Stimulated activated CD8-positive, alpha-beta memory T cell treated with anti-CD3 and anti-CD28 coated beads, Interleukin-12 subunit alpha, Interleukin-12 subunit beta, amount 100 ng/mL, for 1 hour (primary cell): ENCODE measurements at places on chromosomes 12 and 14.
A peak's percentile ranks its signal among the peaks of the same experiment; 100 is the strongest.

GRCh38 chr14:30564868-30565248 is 5.9 kb downstream of the G2E3 start:
- DNase-seq, result no peak

GRCh38 chr12:14187002-14187401 is 178.5 kb upstream of the ATF7IP start:
- DNase-seq, result no peak

DNA sequence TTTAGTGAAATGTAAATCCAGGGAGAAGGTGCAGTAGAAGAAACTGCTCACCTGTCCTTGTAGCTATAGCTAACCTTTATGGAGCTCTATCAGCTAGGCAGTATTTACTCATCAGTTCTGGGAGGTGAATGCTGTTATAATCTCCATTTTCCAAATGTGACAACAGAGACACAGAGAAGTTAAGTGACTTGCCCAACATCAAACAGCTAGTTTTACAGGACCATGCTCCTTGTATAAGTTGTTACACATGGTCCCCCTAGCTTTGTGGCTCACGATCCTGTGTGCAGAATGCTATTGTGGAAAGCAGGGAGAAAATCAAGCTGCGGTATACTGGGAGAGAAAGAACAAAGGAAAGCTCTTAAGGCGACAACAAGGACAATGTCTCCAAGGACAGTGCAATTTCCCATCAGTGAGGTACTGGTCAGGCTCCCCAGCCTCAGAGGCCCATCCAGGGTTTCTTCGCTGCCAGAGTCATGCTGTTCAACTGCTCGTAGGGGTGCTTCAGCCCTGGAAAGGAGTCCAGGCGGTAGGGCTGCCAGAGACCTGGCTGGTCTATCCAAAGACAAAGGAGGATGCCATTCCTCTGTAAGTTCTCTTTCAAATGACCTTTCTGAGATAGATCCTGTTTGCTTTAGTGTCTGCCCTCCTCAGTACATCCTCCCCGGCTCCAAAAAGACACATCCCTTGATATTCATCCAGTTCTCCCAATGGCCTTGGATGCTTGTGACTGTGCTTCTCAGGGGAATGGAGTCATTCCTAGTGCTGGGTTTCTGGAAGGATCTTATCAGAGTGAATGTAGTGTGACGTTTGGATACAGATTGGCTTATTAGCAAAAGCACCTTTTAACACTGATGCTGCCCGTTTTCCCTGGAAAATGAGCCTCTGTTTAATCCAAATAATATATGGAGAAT is 95.5 kb downstream of the ARF6 start:
- no peak for DNase-seq

- DNase-seq, result no peak
Measured at GRCh38 chr12:104722601-104723534, 235.2 kb downstream of the SLC41A2 start.

GRCh38 chr12:8953773-8954402 is 4.4 kb upstream of the M6PR start:
- peak; percentile 38 for DNase-seq

DNA sequence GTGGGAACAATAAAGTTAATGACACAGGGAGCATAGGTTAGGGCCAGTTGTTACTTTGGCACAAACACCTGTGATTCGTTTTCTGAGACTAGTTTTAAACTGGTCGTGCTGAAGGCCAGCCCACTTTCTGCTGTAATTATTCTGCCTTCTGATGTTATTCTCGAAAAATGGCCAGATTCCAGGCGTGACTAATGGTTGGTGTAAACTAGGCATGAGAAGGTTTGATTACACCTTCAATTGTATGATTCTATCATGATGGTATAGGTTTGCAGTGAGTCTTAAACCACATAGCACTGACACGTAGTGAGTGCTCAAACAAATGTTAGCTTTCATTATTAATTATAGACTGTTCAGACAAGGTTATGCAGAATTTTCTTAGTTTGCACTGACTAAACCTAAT is 39.0 kb downstream of the CKB start:
- no peak for DNase-seq

DNA sequence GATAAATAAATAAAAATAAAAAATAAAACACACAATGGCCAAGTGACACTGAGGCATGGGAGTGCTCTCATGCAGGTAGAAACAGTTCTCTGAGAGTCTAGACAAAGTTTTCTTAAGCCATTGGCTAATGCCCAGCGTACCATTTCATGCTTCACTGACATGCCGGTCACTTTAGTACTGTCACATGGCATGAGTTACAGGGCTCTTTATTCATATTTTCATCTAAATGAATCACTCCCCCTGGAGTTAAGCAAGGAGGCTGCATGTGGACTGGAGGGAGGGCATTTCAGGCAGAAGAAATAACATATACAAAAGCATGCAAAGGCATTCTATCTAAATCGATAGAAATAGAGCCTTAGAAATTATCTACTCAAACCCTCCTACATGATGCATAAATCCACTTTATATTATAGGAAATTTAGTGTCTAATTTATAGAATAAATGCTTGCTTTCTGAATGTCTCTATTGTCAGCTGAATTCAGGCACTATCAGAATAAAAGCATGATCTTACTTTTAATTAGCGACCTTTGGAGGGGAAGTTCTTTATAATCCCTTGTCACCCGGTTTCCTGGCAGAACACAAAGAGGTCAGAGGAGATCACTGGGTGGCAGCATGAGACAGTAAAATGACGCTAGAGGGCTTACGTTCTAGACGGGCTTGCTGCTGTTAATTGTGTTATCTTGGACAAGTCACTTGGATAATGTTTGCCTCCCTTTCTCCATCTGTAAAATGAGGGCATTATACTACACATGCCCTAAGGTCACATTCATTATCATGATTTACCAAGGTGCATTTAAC is 17.5 kb downstream of the DYRK4 start:
- no peak for DNase-seq

DNA sequence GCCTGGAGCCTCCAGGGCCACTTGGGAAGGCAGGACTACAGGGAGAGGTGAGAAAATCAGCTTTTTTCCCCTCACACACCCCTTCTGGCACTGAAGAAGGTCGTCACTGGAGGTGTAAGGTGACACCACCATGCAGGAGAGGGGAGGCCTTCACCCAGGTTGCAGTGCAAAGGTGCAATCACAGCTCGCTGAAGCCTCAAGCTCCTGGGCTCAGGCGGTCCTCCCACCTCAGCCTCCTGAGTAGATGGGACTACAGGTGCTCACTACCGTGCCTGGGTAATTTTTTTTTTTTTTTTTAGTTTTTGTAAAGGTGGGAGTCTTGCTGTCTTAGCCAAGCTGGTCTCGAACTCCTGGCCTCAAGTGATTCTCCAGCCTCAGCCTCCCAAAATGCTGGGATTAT is 93.6 kb downstream of the TNFAIP2 start:
- no peak for DNase-seq

DNA sequence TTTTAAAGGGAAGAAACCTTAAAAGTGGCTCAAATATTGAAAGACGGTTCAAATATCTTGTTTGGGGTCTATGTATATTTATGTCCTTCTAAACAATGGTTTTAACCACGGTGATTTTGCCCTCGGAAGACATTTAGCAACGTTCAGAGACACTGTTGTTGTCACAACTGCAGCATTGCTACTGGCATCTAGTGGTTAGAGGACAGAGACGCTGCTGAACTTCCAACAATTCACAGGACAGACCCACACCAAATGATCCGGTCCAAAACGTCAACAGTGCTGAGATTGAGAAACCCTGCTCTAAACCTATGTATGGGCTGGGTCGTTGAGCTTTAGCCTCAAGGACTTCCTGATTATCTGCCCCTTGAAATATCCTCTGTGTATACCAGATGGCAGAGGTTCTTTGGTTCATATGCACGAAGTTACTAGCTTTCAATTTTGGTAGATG is 1.7 kb downstream of the ANGEL1 start:
- no peak for DNase-seq

GRCh38 chr14:104003616-104004015 is 61.3 kb upstream of the RD3L start:
- DNase-seq, result no peak

DNA sequence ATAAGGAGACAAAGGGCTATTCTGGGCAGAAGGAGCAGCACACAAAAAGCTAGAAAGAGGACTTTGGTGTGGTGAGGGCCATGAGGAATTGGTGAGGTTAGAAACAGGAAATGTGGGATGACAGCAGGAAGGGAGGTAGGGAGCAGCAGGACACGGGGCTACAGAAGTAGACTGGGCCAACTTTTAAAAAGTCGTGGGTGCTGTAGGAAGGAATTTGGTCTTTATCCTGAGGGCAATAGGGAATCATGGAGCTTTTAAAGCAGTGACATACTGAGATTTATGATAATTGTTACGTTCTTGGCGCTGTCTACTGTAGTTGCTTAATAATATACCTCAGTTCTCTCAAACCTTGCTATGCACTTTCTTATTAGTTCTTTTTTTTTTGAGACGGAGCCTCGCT is 8.2 kb upstream of the CHURC1 start:
- DNase-seq, result no peak

DNA sequence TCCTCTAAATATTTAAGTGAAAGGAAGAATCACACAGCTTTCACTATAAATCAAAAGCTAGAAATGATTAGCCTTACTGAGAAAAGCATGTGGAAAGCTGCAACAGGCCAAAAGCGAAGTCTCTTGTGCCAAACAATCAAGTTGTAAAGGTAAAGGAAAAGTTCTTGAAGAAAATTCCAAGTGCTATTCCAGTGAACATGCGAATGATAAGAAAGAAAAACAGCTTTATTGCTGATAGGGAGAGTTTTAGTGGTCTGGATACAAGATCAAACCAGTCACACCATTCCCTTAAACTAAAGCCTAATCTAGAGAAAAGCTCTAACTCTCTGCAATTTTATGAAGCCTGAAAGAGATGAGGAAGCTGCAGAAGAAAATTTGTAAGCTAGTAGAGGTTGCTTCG is 190.9 kb downstream of the BTG1 start:
- DNase-seq, result no peak

DNA sequence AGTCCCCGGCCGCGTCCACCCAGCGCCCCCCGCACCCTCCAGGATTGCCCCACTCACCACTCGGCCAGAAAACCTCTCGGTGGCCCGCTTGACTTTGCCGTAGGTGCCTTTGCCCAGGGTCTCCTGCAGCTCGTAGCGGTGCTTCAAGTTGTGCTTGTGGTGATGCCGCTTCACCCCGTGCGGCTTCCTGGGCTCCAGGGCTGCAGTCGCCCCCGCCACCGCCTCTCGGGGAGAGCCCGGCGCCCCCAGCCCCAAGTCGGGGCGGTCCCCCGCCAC is 459 bp downstream of the NUAK1 start:
- DNase-seq, result no peak
